K562 (cell line): ENCODE measurements at places on chromosomes 6 and 20.

DNA sequence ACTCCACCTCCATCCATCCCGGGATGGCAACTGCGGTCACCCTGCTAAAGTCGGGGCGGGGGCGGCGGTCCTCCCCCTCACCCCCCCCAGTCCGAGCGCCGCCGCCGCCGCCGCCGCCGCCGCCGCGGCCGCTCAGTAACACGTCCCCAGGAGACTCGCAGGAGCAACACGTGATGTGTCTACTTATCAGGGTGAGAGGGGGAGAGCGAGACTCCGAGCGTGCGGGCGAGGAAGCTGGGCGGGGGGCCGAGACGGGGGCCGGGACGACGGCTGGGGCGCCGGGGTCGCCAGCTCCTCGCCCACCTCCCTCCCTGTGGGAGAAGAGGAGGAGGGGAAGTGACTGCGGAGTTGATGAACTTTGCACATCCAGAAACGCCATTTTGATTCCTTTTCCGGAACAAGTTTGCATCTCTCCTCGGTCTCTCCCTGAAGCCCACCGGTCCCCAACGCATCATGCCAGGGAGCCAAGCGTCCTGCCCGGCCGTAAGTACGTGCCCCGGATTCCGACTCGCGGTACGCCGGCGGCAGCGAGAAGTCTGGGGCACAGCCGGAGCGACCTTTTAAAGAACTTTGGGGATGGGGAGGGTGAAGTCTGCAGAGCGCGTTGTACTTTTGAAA lies at the start of gene RREB1:
TSS of gene RREB1 (plus strand) at position 384 of the 618 bp plus-strand sequence. CDS start 73,951 bp downstream, outside the sequence.
- DNase-seq, result peak; percentile 94

GRCh38 chr6:13495112-13495776 lies 7.8 kb upstream of the GFOD1 start:
- DNase-seq, result no peak

DNA sequence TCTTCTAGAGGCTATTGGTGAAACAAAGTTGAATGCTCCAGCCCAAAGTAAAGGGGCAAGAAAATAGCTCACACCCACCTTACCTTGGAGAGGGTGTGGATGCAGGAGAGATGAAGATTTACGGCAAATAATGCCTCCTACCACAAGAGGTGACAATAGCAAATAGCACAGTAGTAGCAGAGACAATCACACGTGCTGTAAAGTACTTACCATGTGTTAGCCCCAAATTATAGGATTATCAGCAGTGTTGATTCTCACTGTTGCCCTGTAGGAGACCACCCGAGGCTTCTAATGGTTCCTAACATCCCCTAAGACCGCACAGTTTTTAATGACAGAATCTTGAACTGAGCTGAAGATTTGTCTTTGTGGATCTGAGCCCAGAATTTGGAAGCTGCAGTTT lies 94.8 kb upstream of the FOXA2 start:
- DNase-seq, result no peak

DNA sequence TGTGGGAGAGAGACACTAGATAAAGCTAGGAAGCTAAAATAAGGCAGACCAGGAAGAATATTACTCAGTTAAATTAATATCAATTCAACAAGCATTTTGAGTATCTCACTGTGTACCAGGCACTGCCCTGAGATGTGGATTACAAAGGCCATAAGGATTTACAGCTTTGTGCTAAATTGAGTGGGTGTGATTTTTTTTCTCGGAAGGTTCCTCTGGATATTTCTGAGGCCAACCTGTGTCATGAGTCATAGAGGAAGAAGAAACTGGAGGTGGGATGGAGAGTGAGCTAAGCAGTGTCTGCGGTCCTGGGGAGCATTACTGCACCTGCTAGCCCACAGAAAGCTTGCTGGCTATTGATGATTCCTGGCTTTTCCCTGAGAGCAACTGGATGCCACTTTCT lies 135.2 kb downstream of the RFPL4B start:
- DNase-seq, result no peak

DNA sequence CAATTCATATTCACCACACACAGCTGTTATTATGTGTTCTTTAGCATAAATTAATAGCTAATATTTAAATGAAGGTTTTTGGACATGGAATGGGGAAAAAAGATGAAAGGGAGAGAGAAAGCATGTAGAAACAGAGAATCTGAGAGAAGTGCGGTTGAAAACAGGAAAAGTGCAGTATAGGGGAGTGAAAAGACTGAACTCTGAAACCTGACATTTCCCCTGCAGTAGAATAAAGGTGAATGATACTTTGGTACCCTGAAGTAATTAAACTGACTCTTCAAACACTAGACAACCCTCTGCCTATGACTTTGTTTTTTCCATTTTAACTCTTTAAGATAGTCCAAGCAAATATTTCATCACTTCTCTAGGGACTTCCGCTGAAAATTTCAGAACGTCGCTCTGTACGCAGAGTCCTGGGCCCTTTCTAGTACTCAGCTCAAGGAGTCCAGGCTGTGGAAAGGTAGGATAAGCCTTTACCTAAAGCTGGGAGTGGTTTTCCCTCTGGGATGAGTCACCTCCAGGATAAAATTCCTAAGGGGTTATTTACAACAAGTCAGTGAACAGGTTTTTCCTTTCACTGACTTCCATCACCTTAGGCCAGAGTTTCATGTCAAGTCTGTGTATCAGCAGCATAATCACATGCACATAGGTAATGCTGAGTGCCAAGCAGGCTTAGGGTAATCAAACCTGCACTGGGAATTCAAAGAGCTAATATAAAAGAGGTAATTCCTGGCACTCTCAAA lies 614.5 kb downstream of the PKHD1 start:
- no peak for DNase-seq

DNA sequence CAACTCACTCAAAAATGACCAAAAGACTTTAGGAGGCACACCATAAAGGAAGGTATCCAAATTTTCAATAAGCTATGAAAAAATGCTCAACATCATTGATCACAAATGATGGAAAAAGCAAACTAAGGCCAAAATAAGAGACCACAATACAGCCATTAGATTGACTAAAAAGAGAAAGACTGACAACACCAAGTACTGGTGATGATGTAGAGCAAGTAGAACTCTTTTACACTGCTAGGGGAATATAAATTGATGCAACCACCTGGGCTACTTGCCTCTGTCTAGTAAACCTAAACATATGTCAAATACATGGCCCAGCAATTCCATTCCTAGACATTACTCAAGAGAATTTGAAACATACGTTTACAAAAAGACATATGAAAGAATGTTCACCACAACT lies 148.6 kb downstream of the GRM4 start:
- no peak for DNase-seq

DNA sequence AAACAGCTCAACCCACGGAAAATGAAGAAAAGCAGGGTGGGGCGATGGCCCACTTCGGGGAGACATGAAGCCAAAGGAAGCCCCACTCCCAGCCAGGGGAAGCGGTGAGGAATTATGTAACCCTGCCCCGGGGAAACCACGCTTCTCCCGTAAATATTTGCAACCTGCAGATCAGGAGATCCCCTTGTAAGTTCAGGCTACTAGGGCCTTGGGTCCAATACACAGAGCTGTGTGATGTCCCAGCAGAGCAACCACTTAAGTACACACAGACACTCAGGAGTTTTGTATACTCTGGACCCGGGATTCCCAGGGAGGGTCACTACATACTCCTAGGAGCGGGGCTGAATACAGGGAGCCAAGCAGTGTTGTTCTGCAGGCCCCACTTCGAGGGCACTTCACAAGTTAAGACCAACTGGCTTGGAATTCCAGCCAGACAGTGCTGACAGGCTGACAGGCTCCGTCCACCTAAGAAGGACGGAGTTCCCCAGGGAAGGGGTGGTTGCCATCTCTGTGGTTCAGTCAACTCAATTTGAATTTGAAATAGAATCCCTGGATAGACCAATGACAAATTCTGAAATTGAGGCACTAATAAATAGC lies 301.4 kb upstream of the THEMIS start:
- no peak for DNase-seq

DNA sequence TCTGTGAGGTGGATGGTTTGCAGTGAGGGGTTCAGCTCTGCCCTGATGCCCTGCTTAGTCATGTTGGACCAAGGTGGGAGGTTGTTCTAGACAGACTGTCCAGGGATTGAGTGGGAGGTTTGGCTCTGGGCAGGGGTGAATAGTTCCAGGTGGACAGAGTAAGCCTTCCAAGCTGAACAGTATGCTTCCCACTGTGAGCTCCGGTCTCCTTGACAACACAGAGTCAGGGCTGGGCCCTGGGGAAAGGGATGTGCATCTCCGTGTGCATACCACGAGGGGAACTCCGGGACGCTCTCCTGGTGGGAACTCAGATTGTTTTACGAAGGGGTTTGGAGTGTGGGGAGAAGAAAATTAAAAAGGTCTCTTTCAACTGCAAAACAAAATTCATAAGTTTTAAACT lies 174.7 kb downstream of the DHX35 start:
- DNase-seq, result no peak

GRCh38 chr6:156940221-156940620 lies 163.0 kb downstream of the ARID1B start:
- no peak for DNase-seq

- DNase-seq, result no peak
Measured at GRCh38 chr6:159149641-159150040, 19.6 kb upstream of the FNDC1 start.

DNA sequence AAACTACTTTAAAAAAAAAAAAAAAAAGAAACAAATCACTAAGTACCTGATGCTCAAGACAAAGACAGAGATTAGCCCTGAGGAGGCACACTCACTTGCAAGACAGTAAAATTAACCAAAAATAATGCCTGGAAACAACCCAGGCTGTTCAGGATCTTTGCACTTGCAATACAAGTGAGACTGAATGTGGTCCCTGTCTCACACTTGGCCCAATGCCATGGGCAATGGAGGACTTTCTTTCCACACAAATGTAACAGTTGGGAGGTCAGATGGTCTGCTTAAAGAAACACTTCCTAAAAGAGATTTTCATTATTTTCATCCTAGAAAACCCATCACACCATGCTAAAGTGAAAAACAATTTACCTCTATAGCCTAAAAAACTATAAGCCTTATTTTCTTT lies 16.2 kb downstream of the STAU1 start:
- peak; percentile 20 for DNase-seq

DNA sequence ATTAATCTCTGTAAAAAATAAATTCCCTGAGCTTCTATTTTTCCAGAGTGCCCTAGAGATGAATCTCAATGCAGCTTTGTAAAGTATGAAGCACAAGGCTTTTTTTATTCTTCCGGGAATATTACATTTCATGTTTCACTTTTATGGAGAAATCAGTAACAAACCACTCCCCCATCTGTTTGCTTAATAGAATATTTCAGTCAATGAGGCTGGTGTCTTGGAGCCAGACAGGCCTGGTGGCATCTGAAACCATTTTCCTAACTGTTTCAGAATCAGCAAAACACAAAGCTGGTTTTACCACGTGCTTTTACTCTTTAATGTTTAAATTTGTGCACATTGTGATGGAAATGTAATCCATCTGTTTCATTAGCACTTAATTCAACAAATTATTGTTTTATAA lies 400.8 kb upstream of the HSF2 start:
- no peak for DNase-seq

GRCh38 chr20:23159256-23159946 lies 73.3 kb upstream of the CD93 start:
- peak; percentile 10 for DNase-seq

DNA sequence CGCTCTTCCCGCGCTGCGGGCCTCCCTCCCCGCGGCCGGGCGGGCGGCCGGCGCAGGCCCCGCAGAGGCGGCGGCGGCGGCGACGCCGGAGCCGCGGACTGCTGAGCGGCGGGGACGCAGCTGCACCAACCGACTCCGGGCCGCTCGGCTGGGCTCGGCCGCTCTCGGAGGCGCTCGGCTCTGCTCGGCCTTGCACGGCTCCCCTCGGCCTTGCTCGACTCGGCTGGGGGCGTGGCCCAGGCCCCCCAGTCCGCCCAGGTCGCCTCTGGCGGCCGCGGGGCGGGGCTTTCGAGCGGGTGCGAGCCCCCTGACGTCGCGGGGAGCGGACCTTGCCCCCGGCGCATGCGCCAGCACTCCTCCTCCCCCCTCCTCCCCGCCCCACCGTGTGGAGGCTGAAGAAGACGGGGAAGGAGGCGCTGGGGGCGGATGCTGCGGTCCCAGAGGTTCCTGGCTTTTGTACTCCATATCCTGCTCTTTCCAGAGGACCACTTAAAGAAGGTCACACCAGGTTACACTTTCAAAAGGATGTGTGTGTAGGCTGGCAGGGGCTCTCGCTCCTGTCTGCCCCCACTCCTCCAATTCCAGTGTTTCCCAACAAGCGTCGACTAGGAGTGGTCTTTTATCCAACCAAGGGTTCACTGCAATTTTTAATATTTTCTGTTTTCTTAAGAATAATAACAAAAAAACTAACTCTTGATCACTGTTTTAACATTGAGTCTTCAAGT lies at the start of gene ZHX3:
TSS of gene ZHX3 (minus strand) at position 186 of the 725 bp plus-strand sequence. CDS start 112,815 bp downstream, outside the sequence.
- peak; percentile 98 for DNase-seq

DNA sequence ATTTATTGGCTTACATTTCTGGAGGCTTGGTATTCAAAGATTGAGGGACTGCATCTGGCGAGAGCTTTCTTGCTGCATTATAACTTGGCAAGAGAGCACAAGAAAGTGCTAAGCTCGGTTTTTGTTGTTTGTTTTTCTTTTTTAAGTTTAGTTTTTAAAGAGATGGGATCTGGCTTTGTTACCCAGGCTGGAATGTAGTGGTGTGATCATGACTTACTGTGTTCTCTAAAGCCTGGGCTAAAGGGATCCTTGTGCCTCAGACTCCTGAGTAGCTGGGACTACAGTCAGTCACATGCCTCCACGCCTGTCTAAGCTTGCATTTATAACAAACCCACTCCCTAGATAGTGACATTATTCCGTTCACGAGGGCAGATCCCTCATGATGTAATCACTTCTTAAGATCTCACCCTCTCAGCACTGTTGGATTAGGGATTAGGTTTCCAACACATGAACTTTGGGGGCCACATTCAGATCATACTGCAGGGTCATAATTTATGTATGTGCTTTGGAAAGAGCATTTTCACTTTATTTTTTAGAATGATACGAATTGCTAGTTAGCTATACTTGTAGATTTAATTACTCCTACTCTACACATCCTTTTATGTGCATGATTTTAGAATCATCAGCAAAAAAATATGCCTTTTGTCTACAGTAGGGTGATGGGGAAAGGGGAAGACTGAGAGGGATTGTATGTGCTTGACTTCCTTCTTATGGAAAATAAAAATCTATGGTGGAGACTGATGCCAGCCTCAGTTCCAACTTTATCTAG lies 167.8 kb downstream of the JARID2 start:
- no peak for DNase-seq

GRCh38 chr20:21339499-21339898 lies 36.4 kb downstream of the XRN2 start:
- DNase-seq, result no peak

DNA sequence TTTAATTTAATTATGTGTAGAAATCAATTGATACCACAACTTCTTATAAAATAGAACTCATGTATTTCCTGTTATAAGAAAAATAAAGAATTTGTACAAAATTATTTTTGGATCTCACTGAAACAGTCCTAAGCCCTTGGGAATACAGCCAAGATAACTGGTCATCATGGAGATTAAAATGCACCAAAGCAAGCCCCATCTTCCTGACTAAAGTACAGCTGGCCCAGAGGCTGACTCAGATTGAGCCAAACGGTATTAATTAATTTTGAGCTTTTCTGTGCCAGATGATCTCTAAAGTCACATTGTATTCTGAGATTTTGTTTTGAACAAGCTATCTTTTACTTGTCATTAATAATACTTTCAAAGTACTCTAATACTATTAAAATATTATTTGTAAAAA lies 978.5 kb downstream of the TBC1D32 start:
- DNase-seq, result no peak
